ENCODE measurements at places on chromosomes 11 and 22.

DNA sequence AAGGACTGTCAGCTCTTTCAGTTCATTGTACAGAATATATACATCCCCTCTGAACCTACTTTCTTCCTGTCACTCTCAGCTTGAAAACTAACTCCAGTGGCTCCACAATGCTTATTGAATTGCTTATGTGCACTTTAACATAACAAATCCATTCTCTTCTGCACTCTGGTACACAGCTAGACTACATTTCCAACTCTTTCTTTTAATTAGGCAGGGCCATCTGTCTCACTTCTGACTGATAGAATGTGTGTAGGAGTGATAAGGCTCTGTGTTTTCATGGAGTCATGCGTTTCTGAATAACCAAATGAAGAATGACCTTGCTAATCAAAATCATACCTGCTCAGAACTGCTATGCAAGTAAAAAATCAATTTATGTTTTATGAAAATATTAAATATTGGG lies 278.5 kb upstream of the CCDC179 start:
- DNase-seq = no peak

GRCh38 chr11:2466869-2467694 lies 22.3 kb downstream of the KCNQ1 start:
- DNase-seq = peak; percentile 76

DNA sequence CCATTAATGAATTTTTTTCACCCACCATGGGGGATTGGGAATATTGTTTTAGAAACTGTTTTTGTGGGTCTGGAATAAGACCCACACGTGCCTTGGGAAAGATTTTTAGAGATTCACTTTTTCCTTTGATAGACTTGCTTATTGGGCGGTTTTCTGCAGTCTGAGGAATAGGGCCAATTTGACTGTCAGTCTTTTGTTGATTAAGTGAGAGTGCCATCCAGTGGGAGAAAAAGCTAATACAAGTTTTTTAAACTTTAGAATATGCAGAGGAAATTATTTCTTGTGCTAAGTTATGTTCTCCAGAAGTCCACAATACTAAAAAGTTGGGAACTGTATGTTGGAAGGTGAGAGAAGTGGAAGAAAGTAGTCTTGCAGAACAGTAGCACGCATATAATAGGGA lies 56.1 kb downstream of the PRMT3 start:
- no peak for DNase-seq

DNA sequence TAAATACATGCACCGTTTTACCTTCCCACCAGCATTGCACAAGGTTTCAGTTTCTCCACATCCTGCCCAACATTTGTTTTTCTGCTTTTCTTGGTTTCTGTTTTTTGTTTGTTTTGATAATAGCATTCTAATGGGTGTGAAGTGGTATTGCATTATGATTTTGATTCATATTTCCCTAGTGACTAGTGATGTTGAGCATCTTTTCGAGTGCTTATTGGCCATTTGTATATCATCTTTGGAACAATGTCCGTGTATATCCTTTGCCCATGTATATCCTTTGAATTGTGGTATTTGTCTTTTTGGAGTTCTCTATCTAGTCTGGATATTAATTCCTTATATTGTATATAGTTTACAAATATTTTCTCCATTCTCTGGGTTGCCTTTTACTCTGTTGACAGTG lies 2914.8 kb upstream of the OR11H1 start:
- DNase-seq = no peak

DNA sequence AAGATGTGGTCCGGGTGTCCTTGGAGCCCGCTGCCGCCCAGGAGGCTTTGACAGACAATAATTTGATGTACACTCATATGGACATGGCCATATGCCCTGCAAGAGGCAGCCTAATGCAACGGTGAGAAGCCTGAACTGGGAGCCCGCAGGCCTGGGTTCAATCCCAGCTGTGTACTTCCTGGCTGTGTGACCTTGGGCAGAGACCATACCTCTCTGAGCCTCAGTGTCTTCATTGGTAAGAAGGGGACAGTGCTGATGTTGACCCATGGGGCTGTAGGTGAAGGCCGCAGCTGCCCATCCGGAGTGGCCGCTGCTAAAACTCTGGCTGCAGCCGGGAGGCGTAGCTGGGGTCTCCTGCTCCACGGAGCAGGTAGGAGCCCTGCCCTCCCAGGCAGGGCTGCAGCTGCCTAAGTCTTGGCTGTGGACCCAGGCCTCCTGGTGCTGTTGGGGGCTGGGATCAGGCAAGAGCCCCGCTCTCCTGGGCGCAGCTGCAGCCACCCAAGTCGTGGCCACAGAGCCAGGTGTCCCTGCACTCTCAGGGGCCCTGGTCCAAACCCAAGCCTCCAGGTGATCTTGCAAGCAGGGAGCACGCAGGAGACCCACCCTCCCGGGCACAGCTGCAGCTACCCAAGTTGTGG lies 8.9 kb downstream of the IL2RB start:
- no peak for DNase-seq

GRCh38 chr22:46002757-46003270 lies 25.9 kb upstream of the WNT7B start:
- no peak for DNase-seq

GRCh38 chr11:6841694-6842093 lies 3.8 kb upstream of the OR10A5 start:
- no peak for DNase-seq

GRCh38 chr11:92475819-92476218 lies 251.2 kb downstream of the FAT3 start:
- DNase-seq = no peak

GRCh38 chr11:94528551-94528950 lies 15.2 kb upstream of the FUT4 start:
- DNase-seq = no peak

DNA sequence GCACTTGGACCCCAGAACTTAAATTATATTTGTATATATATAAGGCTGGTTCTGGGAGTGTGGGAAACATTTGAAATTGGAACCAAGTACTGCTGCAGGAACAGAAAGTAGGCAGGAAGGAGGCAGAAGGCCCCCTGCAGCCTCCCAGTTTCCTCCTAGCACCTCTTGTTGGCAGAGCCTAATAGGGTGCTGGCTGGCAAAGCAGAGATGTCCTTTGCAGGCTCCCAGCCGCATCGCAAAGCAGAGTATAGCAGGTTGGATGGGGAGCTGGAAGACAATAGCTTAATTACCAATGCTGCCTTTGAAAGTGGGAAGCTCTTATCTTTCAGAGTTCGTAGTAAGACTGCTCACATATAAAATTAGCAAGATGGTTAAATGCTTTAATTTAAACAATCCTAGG lies 370.8 kb upstream of the C11orf87 start:
- no peak for DNase-seq

DNA sequence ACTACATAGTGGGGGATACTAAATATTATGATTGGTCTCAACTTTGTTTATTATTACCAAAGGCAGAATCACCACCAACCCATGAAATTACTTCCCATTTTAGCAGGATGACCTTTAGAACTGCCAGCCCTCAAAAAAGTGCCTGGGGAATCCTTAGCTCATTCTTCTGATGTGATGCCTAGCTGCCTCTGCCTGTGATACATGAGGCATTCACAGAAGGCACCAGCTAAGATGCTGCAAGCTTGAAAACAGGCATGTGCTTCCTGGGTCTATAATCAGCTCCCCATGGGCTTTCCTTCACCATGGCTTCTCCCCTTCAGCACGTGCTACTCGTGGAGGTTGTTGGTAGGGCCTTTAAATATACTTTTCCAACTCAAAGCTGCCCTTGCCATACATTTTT lies 50.4 kb upstream of the ARHGAP20 start:
- no peak for DNase-seq

GRCh38 chr11:60594998-60595642 lies 79.9 kb downstream of the MS4A13 start:
- DNase-seq = no peak

DNA sequence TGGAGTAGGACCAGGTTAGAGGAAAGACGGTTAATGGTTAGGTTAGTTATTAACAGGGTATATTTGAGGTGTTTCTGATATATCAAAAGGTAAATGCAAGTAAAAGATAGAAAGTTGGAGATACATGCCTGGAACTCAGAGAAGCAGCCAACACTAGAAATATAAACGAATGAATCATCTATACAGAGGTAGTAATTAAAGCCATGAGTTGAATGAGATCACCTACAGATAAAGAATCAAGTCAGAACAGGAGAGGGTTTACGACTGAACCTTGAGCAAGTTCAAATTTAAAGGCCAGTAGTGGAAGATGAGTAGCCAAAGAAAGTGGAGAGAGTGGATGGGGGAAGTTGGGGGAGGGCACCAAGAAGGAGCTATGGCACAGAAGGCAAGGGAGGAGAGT lies 73.9 kb downstream of the SPON1 start:
- DNase-seq = no peak

DNA sequence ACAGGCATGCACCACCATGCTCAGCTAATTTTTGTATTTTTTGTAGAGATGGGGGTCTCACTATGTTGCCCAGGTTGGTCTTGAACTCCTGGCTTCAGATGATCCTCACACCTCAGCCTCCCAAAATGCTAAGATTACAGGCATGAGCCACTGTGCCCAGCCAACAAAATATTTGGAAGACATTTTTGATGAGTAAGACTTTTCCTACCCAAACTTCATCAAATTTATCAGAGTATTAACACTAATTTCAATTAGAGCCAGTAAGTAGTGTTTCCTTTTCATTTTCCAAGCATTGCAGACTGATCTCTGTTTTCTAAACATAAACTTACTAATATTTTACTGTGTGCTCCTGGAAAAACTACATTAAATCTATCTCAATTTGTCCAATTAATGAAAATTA lies 1.4 kb upstream of the CRTAM start:
- DNase-seq = no peak

DNA sequence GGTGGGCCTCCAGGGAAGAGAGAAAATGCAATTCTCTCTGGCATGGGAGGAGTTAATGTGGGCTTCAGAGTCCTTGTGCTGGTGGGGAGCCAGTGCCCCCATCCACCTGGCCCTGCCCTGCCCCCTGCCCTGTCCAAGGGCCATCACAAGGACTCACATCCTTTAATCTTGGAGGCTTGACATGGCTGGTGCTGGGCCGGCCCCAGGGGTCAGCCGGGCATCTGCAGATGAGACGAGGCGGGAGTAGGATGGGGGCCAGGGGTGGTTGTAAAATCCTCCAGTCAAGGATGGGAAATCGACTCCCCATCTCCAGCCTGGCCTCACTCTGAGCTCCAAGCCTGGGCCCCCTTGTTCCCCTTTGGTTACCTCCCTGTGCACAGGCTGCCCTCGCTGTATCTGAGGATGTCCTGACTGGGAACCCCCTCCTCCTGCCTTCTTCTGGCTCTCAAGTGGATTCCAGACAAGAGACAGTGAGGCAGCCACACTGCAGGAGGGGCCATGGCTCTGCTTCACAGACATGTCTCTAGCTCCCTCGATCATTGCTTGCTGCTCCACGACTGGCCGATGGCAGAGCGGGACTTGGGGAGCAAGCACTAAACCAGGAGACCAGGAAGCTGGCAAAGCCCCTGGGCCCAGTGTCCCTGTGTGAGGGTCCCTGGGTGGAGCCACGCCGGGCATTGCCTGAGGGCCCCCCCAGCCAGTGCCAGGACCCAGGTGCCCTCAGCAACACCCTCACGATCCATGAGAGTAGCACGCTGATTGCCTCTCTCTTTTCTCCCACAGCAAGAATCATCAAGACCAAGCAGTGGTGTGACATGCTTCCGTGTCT lies 1120.5 kb downstream of the BRD1 start:
- peak; percentile 25 for DNase-seq

GRCh38 chr11:13094930-13095687 lies 86.0 kb downstream of the RASSF10 start:
- DNase-seq = no peak

DNA sequence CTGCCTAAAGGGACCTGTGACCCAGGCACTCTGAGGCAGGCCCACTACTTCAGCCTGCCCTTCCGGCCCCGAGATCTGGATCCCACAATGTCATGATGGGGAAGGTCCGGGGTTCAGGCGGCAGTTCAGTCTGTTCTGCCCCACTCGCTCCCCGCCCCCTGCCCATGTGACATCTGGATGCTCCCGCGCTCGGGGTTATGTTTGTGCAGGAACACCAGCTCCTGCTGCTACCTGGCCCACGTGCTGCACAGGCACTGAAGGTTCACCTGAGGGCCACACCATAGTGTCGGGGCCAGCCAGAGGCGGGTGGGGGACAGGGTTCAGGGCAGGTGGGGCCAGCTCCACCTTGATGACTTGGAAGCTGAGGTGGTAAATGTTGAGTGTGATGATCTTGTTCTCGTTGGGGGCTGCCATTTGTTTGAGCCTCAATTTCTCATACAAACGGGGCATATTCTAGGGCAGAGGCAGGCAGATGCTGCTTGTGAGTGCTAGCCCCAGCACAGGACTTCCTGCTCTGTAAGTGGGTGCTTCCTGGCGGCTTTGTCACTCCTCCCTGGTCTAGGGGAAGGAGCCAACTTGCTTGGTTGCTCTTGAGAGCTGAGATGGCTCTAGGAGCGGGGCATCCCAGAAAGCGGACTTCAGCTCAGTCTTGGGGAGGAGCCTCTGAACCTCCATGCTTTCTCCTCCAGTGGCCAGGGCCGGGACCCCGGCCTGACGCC lies 4.4 kb upstream of the SIPA1 start:
- no peak for DNase-seq

- DNase-seq = no peak
Measured at GRCh38 chr11:81365496-81365895, 1368.2 kb downstream of the FAM181B start.

- DNase-seq = no peak
Measured at GRCh38 chr22:46462726-46463371, 74.6 kb downstream of the CELSR1 start.

DNA sequence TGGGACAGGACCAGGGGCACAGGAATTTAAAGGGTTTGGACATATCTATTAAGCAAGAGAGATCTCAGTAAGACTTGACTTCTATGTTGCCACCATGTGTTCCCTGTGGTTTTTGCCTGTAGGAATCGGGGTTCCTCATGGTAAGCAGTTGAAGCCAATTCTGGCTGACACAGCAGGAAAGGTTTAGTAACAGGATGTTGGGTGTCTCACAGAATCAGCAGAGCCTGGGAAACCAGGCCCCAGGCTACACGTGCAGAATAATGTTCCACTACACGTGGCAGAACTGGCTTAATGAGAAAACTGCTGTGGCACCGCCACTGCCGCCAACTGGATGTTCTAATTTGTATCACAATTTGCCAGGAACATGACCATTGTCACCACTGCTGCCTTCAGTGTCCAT lies 264.6 kb upstream of the PLET1 start:
- no peak for DNase-seq

DNA sequence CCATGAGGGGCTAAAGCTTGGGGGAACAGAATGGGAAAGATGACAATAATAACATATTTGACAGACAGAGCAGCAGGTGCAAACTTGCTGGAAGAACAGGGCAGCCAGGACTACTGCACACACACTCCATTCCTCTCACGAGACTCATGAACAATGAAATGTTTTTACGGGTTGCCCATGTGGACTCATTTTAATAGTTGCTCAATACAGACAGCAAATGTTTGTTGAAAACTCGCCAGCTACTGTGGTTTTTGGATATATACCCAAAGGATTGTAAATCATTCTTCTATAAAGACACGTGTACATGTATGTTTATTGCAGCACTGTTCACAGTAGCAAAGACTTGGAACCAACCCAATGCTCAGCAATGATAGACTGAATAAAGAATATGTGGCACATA lies 10.3 kb downstream of the SYT13 start:
- DNase-seq = no peak

DNA sequence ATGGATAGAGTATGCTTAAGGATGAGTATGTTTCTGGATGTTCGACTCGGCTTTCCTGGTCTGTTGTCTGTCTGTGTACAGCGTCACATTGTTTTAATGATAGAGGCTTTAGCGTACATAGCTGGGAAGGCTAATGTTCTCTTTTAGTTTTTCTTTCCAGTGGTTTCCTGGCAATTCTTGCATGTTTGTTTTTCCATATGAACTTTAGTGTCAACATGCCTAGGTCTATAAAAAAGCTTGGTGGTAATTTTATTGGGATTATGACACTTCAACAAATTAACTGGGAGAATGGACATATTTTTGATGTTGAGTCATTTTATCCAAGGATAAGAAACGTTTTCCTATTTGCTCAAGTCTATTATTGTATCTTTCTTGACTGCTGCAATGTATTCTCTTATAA lies 17.6 kb downstream of the F2 start:
- no peak for DNase-seq
